ENCODE measurements at places on chromosomes 2 and 18. TPM values are rescaled to one million over a fixed set of nuclear protein-coding genes. Genes with fewer than 3 reads are reported as not detected.

BOLL gene
- not detected for total RNA-seq

CCDC88A gene
- 41.5 TPM for total RNA-seq

CRACDL gene
- total RNA-seq, result not detected

FAM124B gene
- total RNA-seq, result not detected

ZNF519 gene
- 1.8 TPM for total RNA-seq

CD207 gene
- not detected for total RNA-seq

AGAP1 gene
- total RNA-seq, result 3.2 TPM

AKAIN1 gene
- total RNA-seq, result not detected

MAP2 gene
- 26.2 TPM for total RNA-seq

ABCG5 gene
- total RNA-seq, result not detected

PTPRN gene
- total RNA-seq, result 1.2 TPM

PDE6D gene
- total RNA-seq, result 27.7 TPM

TUBA3E gene
- total RNA-seq, result not detected

SLC8A1 gene
- total RNA-seq, result 17.9 TPM

DOK6 gene
- total RNA-seq, result under 0.01 TPM

ACVR2A gene
- total RNA-seq, result 2.7 TPM

SCN9A gene
- 15.2 TPM for total RNA-seq

CTNNA2 gene
- total RNA-seq, result not detected

PIAS2 gene
- total RNA-seq, result 9.2 TPM

ABCG8 gene
- not detected for total RNA-seq

FRZB gene
- total RNA-seq, result under 0.01 TPM

MC4R gene
- total RNA-seq, result not detected

TEX44 gene
- not detected for total RNA-seq

SALL3 gene
- not detected for total RNA-seq

TAF4B gene
- total RNA-seq, result 0.29 TPM

SERPINB3 gene
- not detected for total RNA-seq

EVX2 gene
- total RNA-seq, result not detected

CCDC85A gene
- total RNA-seq, result 1.6 TPM

CBLN2 gene
- not detected for total RNA-seq

CPLX4 gene
- not detected for total RNA-seq
